Activated CD4-positive, alpha-beta T cell treated with anti-CD3 and anti-CD28 coated beads, Interleukin-2, amount 50 U/mL, for 24 hours (primary cell): ENCODE measurements at places on chromosomes 16 and 17.

- peak; percentile 44 for DNase-seq
Observed at GRCh38 chr17:27879987-27880608, 13.1 kb downstream of the LYRM9 start.

GRCh38 chr17:76881966-76882365 is 13.8 kb downstream of the MGAT5B start:
- DNase-seq = no peak

DNA sequence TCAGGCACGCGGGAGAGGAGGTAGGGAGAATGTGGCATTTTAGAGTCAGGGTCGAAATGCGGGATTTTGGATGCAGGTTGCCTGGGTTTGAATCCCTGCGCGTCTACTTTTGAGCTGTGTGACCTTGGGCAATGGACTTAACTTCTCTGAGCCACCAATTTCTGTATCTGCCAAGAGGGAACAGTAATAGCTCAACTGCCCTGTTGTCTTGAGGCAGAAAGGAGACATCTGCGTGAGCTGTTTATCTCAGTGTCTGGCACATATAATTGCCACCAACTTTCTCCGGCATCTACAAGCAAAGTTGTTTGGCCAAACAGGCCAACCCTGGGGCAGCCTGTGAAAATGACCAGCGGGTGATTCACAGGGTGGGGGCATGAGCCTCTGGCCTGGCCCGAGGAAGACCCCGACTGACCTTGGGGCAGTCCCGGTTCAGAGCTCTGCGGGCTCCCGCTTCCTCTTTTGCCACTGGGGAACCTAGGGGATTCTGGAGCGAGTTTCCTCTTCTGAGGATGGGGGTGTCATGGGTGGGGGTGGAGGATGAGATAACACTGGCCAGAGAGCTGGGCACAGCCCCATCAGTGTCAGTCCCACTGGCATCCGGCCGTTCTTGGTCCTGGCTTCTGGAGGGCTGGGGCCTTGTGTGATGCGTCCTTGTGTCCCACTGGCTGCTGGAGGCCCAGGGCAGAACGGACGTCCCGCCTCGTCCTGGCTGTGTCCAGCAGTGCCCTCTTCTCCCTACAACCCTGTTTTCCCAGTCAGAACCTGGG is 1.3 kb downstream of the SNN start:
- DNase-seq = no peak

DNA sequence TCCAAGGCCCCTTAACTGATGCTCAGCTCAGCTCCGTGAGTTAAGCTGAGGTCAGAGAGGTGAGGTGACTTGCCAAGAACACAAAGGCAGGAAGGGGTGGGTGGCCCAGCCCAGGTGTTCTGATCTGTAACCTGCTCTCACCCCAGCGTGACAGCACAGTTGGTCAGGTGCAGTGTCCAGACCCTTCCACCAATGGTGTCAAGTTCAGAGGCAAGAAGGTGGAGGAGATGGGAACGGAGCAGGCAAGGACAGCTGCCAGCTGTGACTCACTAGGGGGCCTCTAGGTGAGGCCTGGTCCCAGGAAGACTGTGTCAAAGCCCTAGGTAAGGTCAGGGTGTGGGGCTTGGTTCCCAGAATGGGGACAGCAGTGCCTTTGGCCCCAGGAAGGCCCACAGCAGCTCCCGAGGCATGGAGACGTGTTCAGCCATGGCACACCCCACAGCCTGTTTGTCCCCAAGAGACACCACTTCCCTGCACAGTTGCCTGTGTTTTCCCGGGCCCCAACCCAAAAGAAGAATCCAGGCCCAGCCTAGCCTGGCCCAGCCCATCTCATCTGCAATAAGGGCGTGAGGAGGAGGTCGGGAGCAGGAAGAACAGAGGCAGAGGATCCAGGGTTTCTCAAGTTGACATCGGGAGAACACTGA is 7.2 kb downstream of the WFIKKN2 start:
- no peak for DNase-seq

GRCh38 chr16:14434860-14435259 is 195.2 kb downstream of the PARN start:
- DNase-seq = no peak

GRCh38 chr16:11128211-11129141 is 127.5 kb downstream of the SOCS1 start:
- no peak for DNase-seq

DNA sequence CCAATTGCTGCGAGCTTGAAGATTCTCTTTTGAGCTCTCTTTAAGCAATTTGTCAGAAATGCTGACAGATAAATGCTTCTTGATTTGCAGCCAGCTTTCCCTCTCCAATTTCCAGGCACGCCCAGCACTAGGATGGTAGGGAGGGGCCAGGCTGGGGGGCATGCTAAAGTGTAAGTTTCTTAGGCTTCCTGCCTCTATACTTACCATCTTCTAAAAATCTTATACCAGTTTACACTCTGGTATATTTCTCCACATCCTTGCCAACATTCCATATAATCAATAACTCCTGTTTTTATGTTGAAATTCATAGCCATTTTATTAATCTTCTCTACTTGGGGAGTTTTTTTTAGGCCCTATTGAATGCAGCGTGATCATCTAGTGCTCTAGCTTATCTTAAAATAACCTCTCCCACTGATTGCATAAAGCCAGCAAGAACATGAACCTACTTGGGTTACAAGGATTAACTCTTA is 17.5 kb downstream of the ACSF2 start:
- no peak for DNase-seq

DNA sequence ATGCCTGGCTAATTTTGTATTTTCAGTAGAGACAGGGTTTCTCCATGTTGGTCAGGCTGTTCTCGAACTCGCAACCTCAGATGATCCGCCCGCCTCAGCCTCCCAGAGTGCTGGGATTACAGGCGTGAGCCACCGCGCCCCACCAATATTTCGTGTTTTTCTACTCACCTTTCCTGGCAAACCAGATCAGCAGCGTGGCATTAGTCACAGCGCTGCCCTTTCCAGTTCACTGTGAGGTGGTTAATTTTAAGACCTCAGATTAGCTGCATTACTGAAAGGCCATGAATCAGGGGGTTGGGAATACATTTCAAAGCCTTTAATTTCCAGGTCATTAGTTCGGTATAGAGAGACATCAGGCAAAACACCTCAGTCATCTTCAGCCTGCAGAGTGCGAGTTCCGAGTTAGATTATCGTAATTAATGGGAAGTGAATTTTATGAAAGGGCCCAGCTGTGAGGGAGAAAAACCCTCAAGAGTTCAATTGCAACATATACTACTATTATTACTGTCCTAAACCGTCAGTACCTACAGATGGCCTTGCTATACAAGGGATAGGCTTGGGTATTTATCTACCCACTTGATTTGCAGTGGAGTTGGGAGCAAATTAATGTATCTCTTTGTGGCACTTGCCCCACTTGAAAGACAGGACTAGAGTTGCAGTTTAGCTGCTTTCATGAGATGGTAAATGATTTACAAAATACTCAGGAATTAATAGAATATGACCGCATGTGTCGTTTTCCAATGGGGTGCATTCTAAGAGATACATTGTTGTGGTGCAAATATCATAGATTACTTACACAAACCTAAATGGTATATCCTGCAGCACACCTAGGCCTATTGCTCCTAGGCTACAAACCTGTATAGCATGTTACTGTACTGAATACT is 2.1 kb upstream of the USP32 start:
- no peak for DNase-seq

GRCh38 chr17:61401389-61402072 is 1.9 kb downstream of the TBX2 start:
- DNase-seq = no peak

- no peak for DNase-seq
Observed at GRCh38 chr16:2881783-2882649, 999 bp upstream of the FLYWCH2 start.

- no peak for DNase-seq
Observed at GRCh38 chr16:20318437-20318836, 8.9 kb downstream of the GP2 start.

- DNase-seq = no peak
Observed at GRCh38 chr17:56478836-56479447, 114.6 kb upstream of the NOG start.

- DNase-seq = no peak
Observed at GRCh38 chr16:27474921-27475320, 72.9 kb downstream of the IL21R start.

GRCh38 chr17:60249290-60249826 is 99.6 kb downstream of the CA4 start:
- DNase-seq = no peak

GRCh38 chr16:70437582-70438557 is 1.0 kb downstream of the ST3GAL2 start:
- no peak for DNase-seq

DNA sequence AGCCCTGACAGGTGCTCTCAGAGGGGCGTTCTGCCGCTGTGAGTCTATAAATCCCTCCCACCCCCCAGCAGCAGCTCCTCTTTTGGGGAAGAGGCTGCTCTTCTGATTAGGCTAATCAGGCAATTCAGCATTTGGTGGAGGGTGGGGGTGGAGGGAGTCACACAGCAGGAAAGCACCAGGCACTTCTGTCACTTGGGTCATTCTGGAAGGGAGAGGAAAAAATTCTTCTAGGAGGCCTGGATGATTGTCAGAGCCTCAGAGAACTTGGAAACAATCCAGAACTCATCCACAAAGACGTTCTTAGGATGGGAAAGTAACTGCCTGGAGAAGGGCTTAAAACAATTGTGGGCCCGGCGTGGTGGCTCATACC is 7.3 kb upstream of the SSTR2 start:
- no peak for DNase-seq

DNA sequence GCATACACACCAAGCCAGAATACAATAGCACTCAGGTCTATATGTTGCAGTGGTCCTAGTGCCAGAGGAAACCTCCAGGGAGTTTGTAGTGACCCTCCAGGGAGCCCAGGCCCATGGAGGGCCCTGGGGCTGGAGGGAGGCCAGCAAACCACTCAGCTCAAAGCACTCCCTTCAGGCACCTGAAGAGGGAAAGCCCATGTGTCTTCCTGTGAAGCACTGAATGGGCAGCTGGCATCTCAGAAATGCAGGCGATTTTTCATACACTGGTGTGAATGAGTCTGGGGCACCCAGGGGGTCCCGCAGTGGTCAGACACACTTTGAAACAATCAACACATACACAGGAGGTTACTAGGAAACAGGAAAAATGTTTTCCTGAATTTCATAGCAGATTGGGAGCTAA is 12.8 kb downstream of the TBC1D26 start:
- no peak for DNase-seq

DNA sequence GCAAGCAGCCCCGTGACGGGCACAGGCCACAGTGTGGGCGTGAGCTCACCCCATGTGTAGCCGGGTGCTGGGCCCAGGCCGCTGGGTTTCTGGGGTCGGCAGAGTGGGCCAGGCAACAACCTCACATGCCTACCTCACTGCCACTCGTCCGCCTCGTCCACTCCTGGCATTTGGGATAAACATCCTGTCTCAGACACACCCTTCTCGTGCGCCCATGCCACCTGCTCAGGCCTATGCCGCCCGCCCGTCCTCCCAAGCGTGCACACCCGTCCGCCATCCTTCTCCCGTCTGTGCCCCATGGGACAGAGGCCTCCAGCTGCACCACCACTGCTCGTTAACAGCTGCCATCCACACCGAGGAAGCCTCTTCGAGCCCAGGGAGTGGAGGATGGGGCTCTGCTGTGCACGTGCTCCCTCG is 64.3 kb downstream of the KLHDC4 start:
- DNase-seq = no peak

GRCh38 chr17:49741009-49741691 is 22.8 kb downstream of the FAM117A start:
- DNase-seq = no peak

DNA sequence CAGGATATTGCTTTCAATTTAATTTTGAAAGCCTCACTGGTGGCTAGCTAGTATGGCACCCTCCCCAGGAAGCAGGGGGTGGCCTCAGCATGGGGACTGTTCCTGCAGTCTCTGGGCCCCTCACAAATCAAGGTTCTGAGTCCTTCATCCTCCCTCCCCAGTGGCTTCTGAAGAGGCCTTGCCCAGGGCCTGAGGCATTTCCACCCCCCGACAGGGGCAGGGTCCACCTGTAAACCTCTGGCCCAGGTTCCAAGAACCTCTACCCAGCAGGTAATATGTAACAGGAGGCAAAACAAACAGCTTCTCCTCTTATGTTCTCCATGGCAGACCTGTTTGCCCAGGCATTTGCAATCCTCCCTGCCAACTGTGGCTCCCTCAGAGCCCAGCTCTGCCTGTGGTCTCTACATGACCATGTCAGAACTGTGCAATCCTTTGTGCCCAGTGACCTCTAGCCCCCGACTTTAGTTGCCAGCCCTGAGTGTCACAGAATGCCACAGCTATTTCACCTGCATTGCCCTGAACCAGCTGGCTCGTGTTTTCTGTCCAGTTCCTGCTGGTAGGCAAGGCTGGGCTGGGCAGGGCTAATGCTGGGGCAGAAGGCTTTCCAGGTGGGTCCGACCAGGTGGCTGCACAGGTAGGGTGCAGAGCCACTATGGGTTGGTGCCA is 14.3 kb downstream of the ACSF2 start:
- no peak for DNase-seq

DNA sequence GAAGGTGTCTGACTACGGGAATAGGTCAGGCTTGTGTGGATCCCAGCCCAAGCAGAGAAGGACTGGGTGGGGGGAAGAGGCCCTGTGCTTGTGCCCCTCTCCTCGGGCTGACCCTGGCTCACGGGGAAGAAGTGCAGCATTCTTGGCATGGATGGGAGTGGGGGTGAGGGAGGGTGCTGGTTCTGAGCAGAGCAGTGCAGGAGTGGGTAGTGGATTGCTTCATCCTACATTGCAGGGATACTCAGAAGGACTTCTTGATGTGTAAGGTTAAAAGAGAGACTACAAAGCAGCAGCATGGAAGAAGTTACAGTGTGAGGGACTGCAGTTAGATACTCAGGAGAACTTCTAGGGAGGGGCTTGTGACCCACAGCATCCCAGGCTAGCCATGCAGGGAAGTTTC is 2.1 kb downstream of the ARHGAP23 start:
- DNase-seq = no peak

GRCh38 chr16:10519929-10520868 is 60.2 kb downstream of the EMP2 start:
- no peak for DNase-seq

- no peak for DNase-seq
Observed at GRCh38 chr16:5905935-5906334, 808.3 kb upstream of the EEF2KMT start.

GRCh38 chr17:58308173-58308984 is 20.2 kb downstream of the TSPOAP1 start:
- DNase-seq = no peak

GRCh38 chr16:12199524-12199923 is 223.0 kb downstream of the SNX29 start:
- no peak for DNase-seq

DNA sequence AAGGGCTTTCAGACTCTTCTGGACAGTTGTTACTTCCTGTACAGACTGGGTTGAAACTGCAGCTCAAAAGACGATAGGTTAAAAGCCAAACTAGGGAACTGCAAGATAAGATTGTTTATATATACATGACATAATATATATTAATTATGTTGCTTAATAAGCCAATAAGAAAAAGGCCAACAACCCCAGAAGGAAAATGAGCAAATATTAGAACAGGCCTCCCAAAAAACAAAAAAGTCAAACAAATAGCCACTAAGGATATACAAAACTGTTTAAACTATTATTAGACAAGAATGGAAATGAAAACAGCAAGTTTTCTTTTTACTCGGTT is 495 bp upstream of the CMTR2 start:
- DNase-seq = no peak

- no peak for DNase-seq
Observed at GRCh38 chr17:52532373-52532772, 373.9 kb upstream of the CA10 start.

GRCh38 chr17:63450551-63450950 is 4.4 kb upstream of the CYB561 start:
- no peak for DNase-seq
